NAMALWA (cell line): ENCODE measurements at places on chromosomes 5 and 9.
A peak's percentile ranks its signal among the peaks of the same experiment; 100 is the strongest.

DNA sequence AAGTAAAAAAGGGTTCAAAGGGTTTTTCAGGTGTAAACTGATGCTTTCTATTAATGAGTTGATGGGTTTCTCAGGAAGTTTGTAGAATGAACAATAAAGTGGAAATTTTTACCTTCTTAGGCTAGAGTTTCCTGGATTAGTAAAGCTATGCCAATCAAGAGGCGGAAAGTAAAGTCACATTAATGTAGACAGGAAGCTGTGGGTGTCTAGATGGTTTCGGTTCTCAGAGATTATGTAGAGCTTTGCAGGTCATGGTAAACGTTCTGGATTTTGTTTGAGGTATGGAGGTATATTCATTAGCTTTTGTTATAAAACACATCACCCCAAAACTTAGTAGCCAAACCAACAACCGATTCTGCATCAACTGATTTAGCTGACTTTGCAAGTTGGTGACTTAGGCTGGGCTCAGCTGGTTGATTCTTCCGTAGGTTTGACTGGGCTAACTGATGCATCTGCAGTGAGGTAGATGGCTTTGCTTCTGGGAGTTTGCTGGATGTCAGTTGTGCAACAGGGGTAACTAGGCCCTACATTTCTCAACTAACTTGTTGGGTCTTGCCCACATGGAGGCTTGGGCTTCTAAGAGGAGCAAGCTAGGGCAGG is 273.8 kb downstream of the MSX2 start:
- peak; percentile 15 for DNase-seq

- no peak for DNase-seq
Measured at GRCh38 chr9:127365461-127365860, 31.5 kb upstream of the SLC2A8 start.

- no peak for DNase-seq
Measured at GRCh38 chr9:94783928-94784327, 57.4 kb downstream of the AOPEP start.

DNA sequence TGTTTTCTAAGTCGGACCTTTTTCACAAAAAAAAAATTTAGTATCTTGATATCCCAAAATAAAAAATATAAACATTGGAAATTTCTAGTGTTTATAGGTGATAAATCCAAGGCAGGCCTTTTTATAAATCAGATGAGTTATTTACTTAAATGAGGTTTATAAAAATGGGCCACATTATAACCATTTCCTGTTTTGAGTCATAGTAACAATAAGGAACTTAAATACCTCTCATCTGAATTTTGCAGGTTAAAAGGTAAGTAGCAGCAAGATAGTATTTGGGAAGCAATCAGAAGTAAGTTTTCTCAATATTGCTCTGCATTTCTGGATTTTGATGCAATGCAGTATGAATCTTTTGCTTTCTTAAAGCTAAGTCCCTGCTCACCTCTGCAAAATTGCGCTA is 3.9 kb downstream of the SPTAN1 start:
- DNase-seq: no peak

- peak; percentile 45 for DNase-seq
Measured at GRCh38 chr9:130368631-130369103, 76.1 kb upstream of the ASS1 start.

GRCh38 chr5:16841416-16841815 is 94.7 kb downstream of the MYO10 start:
- DNase-seq: no peak

DNA sequence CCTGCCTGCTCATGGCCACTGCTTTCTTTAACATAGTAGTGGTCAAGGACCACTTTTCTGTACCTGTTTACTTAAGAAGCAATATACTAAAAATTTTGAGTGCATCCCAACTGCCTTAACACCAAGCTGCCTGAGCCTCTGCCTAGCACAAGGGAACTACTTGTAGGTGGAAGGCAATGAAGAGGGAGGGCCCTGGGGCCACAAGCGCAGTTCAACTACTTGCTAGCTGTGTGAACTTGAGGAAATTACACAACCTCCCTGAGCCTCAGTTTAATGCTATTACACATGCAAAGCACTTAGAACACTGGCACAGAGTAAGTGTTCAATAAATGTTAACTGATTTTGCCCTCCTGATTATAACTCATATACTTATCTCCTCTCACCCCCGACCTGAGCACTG is 6.3 kb downstream of the ARL15 start:
- no peak for DNase-seq

GRCh38 chr5:119895066-119895465 is 265.7 kb downstream of the FAM170A start:
- no peak for DNase-seq

- DNase-seq: no peak
Measured at GRCh38 chr5:131328536-131329285, 64.9 kb downstream of the CDC42SE2 start.

DNA sequence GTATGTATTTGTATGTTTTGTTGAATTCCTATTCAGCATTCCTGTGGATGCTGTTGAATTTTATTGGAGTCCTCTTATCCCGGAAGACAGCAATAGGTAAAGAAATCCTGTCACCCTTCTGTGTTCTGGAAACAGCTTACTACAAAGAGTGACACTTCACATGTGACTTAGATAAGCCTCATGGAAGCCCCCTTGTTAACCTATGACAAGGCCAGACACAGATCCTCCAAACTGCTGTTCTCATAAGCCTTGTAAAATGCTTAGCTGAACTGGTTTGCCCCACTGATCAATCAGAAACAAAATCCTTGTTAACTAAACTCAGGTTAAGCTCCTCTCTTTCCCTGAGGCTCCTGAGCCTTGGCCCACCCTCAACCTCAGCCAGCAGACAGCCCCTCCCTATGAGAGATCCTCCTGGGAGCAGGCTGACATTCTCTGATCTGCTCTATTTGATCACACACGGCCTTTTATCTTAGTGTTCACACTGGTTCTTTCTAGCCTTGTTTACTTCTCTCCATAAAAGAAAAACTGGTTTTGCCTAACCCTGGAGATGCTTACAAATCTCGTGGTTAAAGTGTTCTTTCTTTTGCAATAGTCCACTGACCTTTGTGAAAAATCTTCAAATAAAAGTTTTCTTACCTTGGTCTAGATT is 29.4 kb upstream of the ATP6V1G1 start:
- DNase-seq: no peak

DNA sequence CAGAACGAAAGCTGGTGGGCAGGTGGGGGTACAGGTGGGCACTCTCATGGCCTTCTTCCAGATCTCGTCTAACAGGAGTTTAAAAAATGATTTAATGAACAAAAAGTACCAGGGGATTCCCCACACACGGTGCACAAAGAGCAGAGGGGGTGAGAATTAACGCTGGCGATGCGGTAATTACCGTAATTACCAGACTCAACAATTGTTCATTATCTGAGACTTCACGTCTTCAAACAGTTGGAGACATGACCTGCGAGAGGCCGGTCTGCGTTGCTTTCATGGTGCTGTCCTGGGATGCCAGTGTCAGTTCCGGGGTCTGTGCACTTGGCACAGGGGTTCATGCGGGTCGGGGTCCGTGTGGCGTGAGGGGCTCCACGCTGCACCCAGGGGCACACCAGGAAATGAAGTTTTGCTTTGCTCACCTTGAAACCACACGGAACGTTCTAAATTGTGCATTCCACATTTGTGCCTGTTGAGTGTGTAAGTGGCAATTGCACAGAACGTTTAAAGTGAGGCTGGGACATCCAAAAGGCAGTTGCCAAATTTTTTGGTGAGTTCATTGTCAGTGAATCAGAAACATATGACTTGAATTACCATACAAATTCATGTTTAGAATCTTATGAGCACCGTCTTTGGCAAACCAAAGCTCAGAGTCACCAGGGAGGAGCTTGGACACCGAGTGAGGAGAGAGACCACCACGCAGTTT is 256.4 kb upstream of the IRX1 start:
- no peak for DNase-seq

- no peak for DNase-seq
Measured at GRCh38 chr5:113344973-113345940, 89.5 kb downstream of the TSSK1B start.

DNA sequence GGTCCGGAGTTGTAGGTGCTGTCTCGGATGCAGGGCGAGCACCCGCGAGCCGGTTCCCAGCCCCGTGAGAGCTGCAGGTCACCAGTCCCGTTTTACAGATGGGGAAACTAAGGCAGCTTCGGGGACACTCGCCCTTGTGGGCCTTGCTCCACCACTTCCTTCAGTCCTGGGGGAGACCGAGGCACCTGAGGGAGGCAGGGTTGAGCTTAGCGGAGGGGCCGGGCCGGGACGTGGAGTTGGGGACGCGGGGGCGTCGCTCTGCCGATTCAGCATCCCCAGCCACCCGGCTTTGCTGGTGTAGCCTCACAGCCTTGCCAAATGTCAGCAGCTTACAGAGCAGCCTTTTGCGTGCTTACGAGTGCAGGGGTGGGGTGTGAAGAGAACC is 530 bp downstream of the BBLN start:
- peak; percentile 61 for DNase-seq

GRCh38 chr5:145237843-145238242 is 597.3 kb downstream of the PRELID2 start:
- DNase-seq: peak; percentile 76

DNA sequence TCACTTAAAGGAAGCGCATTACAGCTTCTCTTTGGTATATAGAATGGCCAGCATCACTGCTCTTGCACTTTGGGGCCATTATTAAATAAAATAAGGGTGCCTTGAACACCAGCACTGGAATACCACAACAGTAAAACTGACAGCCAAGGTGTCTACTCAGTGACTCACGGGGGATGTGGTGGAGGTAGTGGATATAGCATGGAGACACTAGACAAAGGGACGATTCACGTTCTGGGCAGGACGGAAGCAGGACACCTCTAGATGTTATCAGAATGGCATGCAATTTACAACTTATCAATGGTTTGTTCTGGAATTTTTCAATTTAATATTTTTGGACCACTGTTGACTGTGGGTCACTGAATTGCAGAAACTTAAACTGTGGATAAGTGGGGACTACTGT is 32.9 kb upstream of the PDE8B start:
- DNase-seq: no peak

GRCh38 chr5:154791535-154791934 is 36.4 kb downstream of the LARP1 start:
- no peak for DNase-seq

- DNase-seq: no peak
Measured at GRCh38 chr9:38107405-38107804, 38.4 kb upstream of the SHB start.

GRCh38 chr5:65742565-65743231 is 20.7 kb downstream of the NLN start:
- DNase-seq: peak; percentile 72

DNA sequence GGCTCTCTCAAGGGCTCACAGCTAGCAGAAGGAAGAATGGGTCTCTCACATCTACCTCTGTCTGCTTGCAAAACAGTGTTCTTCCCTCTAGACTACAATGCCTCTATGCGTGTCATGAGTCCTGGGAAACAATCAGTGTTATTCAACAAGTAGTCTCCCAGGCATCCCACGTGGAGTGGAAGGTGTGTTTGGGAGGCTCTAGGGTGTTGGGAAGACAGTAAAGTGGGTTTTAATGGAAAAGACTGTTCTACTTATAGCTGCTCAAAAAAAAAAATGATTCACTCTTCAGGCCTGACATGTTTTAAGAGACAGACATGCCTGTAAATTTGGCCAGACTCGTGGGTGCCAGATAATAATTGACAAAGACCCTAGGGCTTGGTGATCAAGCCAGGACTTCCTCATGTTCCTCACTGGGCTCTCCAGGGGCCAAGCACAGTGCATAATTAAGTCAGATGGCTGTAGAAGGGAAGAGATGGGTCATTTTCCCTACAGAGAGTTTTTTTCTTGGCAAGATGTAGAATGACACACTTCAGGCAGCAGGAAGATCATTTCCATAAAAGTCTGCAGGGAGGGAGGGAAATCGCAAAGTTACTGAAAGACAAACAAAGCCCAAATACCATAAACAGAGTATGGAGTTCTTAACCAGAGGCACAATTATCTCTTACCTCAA is 246.4 kb downstream of the ACTL7B start:
- no peak for DNase-seq

DNA sequence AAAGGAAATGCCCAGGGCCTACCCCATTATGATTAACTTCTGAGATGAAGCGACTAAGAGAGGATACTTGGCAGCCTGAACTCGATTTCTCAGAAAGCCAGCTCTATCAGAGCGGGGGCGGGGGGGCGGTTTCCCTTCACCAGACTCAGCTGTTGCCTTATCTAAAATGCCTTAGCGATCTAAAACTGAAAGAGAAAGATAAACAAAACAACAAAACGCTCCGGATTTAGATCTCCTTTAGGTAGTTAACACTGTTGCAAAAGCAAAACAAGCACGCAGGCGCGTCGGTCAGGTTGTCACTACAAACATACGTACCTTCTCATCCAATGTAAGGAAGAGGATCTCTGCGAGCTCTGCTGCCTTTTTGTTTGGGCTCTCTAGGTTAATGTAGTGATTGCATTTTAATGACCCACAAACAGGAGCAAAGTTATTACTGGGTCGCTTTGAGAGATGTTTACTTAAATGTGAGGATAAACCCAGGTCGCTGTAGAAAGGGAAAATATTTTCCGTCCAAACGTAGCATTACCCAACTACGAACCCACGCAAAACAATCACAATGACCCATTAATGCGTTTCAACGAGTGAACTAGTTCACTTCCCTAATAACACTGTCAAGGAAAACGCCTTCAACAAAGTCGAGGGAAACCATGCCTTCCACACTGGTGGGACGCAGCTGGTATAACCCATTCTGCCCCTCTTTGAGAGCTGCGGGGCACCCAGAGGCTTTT is 982 bp downstream of the EPB41L4A start:
- no peak for DNase-seq

DNA sequence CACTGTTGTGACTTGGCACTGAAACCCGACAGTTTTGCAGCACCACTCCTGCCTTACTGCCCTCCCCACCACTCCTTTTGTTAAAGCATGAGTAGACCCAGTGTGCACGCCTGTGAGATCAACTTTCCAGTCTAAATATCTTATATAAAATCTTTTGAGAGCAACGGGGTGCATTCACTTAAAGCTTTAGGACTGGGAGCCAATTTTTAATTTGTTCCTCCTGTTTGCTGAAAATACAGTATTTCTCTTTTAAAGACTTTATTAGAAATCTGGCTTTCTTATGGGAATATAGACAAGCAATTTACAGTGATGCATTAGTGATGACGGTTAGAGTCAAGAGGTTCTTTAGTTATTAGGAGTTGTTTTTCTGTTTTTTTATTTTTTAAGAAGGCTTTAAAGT is 397.5 kb downstream of the TMEM167A start:
- DNase-seq: no peak

DNA sequence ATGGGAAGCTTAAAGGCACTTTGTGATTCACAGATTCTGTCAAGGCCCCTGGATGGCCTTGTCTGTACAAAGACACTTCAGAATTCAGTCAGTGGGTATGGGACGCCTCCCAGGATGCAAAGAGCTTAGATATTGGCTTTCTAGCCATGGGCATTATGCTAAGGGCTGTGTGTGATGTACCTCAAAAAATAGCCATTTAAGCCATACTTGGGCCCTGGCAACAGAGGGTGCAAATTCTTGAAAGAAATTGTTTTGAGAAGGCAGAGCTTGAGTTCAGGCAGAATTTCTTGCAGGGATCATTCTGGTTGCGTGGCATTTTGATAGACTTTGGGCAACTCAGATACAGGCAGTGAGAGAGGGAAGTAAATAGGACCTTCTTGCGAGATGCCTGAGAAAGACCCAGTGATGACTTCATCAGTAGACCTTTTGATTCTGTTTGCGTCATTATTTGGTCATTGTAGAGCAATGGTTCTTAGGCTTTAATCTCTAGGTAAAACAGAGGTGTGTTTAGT is 3.9 kb downstream of the CYFIP2 start:
- DNase-seq: peak; percentile 44

GRCh38 chr9:4084435-4084818 is 215.4 kb downstream of the GLIS3 start:
- no peak for DNase-seq

GRCh38 chr5:9233712-9234111 is 312.2 kb downstream of the SEMA5A start:
- DNase-seq: no peak
